ENCODE measurements at places on chromosomes 1 and 21.
A peak's percentile ranks its signal among the peaks of the same experiment; 100 is the strongest.

DNA sequence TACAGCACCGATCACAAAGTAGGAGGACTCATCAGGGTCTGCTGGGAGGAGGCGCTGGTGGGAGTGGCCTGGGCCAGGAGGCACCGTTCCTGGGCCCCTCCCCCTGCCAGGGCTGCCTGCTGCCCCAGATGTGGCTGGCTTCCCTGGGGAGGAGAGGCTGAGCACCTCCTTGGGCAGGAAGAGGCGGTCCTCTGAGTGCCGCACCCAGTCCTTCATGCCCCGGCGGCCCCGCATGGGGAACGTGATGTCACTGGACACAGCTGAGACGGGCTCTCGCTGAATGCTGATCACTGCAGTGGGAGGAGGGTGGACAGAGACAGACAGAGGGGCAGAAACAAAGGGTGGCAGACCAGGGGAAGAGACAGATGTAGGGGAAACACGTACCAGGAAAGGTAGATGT is 24.8 kb downstream of the ADGRB2 start:
- DNase-seq: peak; percentile 64

DNA sequence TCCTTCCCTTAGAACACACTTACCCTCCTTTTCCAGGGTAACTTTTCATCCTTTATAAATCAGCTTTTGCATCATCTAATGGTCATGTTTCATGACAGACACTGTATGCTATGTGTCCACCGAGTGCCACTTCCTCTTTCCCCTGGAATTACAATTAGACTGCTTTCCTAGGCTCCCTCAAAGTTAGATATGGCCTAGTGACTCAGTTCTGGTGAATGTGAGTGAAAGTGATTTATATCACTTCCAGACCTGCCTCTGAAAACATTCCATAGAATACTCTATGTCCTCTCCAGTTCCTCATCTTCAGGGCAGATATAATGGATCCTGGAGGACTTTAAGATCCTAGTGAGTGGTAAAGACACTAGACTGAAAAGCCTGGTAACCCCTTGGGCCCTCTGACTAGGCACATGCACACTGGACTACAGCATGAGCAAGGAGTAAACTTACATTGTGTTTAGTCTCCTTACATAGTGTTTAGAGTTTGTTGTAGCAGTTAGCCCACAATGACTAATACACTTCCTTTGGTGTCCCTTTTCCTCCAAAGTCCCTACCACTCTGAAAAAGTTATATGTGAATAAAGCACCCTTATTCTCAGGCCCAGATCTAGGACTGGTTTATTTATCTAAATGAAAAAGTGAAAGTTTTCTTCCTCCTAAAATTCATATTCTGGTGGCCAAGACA is 59.3 kb downstream of the GPR88 start:
- DNase-seq: no peak

DNA sequence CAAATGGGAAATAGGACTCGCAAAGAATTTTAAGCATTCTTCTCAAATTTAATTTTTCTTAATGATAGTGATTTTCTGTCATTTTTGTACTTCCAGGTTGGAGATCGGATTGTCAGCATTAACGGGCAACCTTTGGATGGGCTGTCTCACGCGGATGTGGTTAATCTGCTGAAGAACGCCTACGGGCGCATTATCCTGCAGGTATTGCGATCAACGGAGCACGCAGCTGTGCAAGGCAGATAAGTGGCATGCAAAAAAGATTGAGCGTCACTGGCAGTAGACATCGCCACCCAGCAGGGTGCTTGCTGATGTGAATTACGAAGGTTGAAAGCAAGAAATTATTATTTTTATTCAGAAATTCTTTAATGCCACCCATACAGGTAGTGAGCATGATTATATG is 65.9 kb upstream of the L1TD1 start:
- DNase-seq: no peak

- DNase-seq: no peak
Measured at GRCh38 chr1:98991127-98992012, 13.3 kb downstream of the PLPPR5 start.

- no peak for DNase-seq
Measured at GRCh38 chr1:230713915-230714764, at the start of gene AGT. Gene AGT, minus strand, starts transcription at chr1:230714122. Its CDS starts 3,299 bp downstream, at chr1:230710823.

DNA sequence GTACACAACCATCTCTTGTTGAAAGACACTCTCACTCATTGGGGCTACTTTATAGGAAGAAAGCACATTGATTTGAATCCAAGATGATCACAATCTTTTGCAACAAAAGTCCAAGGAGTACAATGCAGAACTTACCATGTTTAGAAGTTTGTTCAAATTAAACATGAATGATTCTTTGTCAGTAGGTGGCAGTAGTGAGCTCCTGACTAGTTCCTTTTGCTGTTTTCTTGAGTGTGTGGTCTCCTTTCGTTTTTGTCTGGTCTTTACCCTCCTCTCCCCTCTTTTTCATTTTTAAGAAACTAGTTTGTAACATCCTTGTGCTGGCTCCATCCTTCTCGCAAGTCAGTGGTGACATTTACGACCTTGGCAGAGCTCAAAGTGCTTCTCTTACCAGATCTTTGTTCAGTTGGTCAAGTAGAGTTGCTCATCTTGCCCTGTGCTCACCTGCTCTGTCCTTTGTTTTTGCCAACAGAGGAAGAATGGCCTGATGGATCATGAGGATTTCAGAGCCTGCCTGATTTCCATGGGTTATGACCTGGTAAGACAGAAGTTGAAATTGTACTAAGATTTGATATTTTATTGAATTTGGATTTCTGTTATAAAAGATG is 35.7 kb upstream of the MTR start:
- DNase-seq: no peak

GRCh38 chr1:239537795-239538194 is 151.4 kb downstream of the CHRM3 start:
- no peak for DNase-seq
